Keratinocyte (primary cell): ENCODE measurements at places on chromosomes 2 and 18. TPM values are rescaled to one million over a fixed set of nuclear protein-coding genes. Genes with fewer than 3 reads are reported as not detected.

GRCh38 chr2:239084007-239084406 lies 236.1 kb downstream of the TWIST2 start:
- H3K4me3 ChIP-seq = no peak overlapping the region
- H3K4me1 ChIP-seq = peaks cover 19% of the 10 kb centered on the region
- peaks cover 7% of the 10 kb centered on the region for H3K27me3 ChIP-seq
- DNase-seq = no peak
- H3K27ac ChIP-seq = no peak overlapping the region

DNA sequence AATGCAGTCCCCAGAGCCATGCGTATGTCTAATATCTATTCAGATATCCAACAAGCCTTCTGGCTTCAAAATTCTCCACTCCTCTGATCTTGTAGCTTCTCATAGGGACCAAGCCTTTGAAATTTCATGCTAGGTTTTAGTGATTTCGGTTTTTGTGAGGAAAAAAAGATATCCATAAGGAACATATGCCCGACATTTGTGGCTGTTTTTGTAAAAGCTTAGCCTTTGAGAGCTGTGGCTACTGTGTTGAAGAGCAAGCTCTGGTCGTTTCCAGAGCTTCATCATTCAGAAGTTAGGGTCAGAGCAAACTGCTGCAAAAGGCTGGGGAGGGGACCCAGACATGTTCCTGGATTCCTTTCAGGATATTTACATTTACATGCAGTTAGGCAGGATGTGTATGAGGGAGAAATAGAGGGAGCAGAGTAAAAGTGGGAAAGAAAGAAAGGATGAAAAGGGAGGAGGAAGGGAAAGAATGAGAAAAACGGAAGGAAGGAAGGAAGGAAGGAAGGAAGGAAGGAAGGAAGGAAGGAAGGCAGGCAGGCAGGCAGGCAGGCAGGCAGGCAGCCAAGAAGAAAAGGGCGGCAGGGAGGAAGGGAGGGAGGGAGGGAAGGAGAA lies 70.2 kb downstream of the NCKAP5 start:
- peaks cover 11% of the 10 kb centered on the region for H3K4me1 ChIP-seq
- H3K27me3 ChIP-seq = no peaks in the 10 kb centered on the region
- no peak overlapping the region for H3K27ac ChIP-seq
- no peak for DNase-seq

The FAP gene
- 8.5 to 20.9 TPM (median 12.8 TPM) in 3 replicates for polyA plus RNA-seq

DNA sequence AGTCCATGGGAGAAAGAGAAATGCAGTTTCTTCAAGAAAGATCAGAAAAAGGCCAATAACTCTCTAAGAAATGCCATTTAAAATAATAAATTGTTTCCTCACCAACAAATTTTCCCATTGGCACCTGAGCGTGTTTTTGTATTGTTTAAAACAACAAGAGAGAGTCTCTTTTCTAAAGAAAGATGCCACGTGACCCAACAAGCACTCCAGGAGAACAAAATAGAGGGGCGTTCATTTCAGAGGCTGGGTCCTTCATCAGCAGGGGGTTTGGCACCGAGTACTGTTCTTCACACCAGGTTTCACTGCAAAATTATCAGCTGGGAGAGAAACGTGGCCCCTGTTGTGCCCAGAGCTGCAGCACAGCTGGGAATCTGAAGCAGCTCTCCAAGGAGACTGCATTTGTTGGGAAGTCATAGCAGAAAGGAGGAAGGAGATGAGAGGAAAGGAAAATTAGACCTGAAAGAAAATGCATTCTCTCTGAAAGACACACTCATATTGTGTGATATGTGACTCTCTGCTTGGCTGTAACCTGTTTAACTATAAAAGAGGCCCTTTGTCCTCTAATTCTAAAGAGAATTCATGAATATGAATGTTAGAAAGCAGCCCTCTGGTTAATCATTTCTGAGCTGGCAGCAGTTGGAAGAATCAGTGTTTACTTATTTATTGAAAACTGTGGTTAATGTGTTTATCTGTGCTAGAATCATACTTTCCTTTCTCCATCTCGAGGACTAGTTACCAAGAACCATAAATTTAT lies 205.3 kb upstream of the CDH20 start:
- H3K4me3 ChIP-seq = no peak overlapping the region
- no peak overlapping the region for H3K27ac ChIP-seq
- H3K27me3 ChIP-seq = no peaks in the 10 kb centered on the region
- no peaks in the 10 kb centered on the region for H3K4me1 ChIP-seq
- no peak for DNase-seq

DNA sequence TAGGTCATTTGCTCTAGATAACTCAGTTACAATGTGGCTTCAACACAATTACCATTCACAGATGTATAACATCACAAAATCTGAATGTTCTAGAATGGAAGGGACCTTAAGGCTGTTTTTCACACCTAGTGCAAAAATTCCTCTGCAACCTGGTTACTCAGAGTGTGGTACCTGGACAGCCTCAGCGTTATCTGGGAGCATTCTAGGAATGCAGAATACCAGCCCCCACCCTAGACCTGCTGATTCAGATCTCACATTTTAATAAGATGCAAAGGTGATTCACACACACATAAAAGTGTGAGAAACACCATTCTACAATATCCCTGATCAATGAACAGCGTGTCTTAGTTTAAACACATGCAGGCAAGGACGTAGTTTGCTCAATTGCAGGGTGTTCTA lies 233.1 kb downstream of the TDRD15 start:
- DNase-seq = no peak
- no peaks in the 10 kb centered on the region for H3K27me3 ChIP-seq
- peaks cover 20% of the 10 kb centered on the region for H3K4me1 ChIP-seq
- H3K27ac ChIP-seq = no peak overlapping the region
- H3K4me3 ChIP-seq = no peak overlapping the region

The IL36G gene
- 8.0 to 62.8 TPM (median 20.2 TPM) in 3 replicates for polyA plus RNA-seq

DNA sequence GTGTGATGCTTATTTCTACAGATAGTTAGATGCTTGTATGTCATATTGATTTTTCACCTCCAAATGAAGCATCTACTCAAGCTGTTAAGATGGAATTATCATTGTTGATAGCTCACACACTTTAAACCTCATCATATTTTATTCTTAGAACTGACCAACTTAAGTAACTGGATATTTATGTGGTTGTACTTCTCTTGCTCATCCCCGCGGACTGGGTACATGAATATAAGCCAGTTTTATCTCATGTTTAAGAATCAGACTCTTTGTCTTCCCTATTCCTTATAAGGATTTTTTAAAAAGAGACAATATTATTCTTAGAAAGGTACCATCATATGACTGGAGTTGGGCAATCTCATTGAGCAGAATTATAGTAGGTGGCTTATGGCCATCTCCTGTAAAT lies 358.7 kb downstream of the DSC3 start:
- no peaks in the 10 kb centered on the region for H3K36me3 ChIP-seq
- no peak overlapping the region for H3K4me3 ChIP-seq
- H3K27ac ChIP-seq = no peak overlapping the region
- no peaks in the 10 kb centered on the region for H3K27me3 ChIP-seq
- no peaks in the 10 kb centered on the region for H3K4me1 ChIP-seq
- DNase-seq = no peak

GRCh38 chr2:30436859-30437435 lies 10.1 kb upstream of the LCLAT1 start:
- no peaks in the 10 kb centered on the region for H3K4me1 ChIP-seq
- DNase-seq = no peak
- no peak overlapping the region for H3K27ac ChIP-seq
- H3K36me3 ChIP-seq = no peaks in the 10 kb centered on the region

DNA sequence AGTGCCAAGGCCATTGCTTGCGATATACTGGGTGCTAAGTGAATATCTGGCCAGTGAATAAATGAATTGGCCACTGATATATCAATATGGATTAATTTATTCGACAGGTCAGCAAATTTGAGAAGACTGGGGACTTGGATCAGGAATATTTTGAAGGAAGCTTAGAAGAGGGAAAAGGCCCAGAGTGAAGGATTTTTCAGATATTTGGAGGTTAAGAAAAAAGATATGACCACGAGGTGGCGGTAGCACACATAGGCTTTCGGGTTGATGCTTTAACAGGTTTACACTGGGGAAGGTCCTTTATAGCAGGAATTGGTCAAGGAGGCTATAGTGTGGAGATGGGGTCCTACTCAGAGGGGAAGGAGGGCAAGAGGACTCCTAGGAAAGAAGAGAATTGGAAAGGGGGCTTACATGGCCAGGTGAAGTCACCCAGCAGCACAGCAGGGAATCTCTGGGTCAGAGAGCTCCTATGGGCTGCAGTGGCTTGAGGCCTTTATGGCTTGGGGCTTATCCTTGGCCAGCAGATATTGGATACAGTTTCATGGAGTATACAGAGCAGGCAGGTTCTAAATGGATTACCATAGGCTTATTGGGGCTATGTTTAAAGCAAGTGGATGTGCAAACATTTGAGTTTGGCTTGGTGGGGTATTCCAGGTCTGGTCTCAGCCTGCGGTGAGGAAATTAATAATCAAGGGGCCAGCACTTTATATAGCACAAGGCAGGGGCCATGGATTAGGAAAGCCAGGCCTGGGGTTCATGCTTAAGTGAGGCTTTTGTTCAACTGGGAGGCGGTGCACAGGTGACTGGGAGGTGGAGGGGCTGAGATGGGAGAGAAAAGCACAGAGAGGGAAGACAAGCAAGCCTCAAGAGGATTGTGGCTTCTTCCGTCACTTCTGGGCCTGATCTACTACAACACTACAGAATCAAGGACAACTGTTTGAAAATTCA lies 9.7 kb downstream of the IL1RN start:
- no peaks in the 10 kb centered on the region for H3K27me3 ChIP-seq
- H3K4me1 ChIP-seq = peaks cover 20% of the 10 kb centered on the region
- no peak for DNase-seq
- no peak overlapping the region for H3K4me3 ChIP-seq

DNA sequence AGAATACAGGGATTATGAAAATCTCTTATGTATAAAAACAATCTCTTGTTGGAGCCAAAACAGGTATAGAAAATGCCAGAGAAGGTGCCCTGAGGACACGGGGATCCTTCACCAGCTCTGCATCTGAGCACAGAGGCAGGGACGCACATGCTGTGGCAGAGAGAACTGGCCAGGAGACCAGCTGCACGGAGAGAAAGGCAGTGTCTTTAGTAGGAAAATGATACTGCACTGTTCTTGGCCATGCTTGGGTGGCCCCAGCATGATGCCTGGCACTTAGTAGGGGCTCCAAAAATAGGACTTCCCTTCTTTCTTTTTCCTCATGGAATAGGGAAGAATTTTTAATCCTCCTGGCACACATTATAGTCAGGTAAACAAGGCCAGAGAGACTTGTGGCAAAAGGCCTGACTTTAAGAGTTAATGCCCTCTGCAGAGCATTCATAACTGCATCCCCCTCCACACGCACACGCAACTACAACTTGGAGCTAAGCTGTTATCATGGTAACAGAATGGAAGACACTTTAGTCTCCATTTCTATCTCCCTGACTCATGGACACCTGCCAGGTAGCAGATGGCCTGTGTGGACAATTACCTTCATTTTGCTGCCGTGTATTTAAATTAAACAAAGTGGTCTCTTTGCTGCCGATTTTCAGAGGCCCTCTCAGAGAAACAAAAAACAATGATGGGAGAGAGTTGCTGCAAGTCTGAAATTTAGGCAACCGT lies 59.7 kb upstream of the DNMT3A start:
- H3K27ac ChIP-seq = no peak overlapping the region
- peaks cover 6% of the 10 kb centered on the region for H3K4me1 ChIP-seq
- no peak overlapping the region for H3K4me3 ChIP-seq
- DNase-seq = no peak

GRCh38 chr2:100524331-100524730 lies 38.5 kb upstream of the PDCL3 start:
- no peak overlapping the region for H3K4me3 ChIP-seq
- H3K4me1 ChIP-seq = no peaks in the 10 kb centered on the region
- H3K36me3 ChIP-seq = no peaks in the 10 kb centered on the region
